Activated CD8-positive, alpha-beta T cell treated with anti-CD3 and anti-CD28 coated beads for 36 hours (primary cell): ENCODE measurements at places on chromosomes 3 and 15. TPM values are rescaled to one million over a fixed set of nuclear protein-coding genes. Genes with fewer than 3 reads are reported as not detected.

GRCh38 chr3:36876181-36876936 is 68.5 kb downstream of the TRANK1 start:
- no peaks in the 10 kb centered on the region for H3K27me3 ChIP-seq
- DNase-seq = peak; percentile 20
- H3K4me3 ChIP-seq = peak overlapping the region; percentile 62
- no peaks in the 10 kb centered on the region for H3K36me3 ChIP-seq

DNA sequence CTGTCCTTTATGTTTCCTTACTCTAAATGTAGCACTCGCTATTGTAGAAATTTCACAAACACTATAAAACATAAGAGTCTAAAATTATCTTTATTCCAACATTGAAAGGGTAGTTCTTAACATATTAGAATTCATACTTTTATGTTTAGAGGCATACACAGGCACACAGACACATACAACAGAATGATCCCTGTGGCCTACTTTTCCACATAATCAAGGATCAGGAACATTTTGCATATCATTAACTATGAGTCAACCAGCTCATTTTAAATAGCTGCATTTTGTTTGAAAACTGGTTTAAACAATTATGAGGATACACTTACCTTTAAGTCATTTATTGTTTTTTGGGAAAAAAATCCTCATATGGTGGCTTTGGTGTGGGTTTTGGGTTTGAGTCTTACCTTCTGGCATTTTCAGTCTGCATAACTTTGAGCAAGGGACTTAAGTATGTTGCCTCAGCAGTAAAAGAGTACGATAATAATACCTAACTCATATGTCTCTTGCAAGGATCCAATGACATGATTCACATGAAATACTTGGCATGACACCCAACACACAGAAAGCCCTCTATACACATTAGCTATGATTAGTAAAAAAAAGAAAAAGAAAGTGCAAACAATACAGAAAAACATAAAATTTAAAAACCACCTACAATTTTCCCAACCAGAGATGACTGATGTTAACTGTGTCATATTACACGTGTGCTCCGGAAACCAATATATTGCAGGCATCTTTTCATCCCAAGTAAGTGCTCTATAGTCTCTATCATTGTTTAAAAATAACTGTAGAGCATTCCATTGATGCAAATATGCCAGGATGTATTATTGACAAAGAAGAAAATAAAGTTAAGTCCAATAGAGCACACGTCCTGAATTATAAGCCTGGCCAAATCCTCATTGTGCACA is 213.1 kb upstream of the ADAMTS9 start:
- H3K27ac ChIP-seq = no peak overlapping the region
- no peak overlapping the region for H3K4me3 ChIP-seq
- no peaks in the 10 kb centered on the region for H3K27me3 ChIP-seq
- no peaks in the 10 kb centered on the region for H3K4me1 ChIP-seq

- DNase-seq = no peak
- no peaks in the 10 kb centered on the region for H3K36me3 ChIP-seq
- H3K4me1 ChIP-seq = peaks cover 17% of the 10 kb centered on the region
- H3K27ac ChIP-seq = no peak overlapping the region
- H3K4me3 ChIP-seq = peak overlapping the region; percentile 23
- H3K27me3 ChIP-seq = peaks cover 51% of the 10 kb centered on the region
These were observed 17.0 kb downstream of the RGMA start for GRCh38 chr15:93072011-93072410.

- no peaks in the 10 kb centered on the region for H3K4me1 ChIP-seq
- no peak overlapping the region for H3K27ac ChIP-seq
- DNase-seq = no peak
- H3K36me3 ChIP-seq = no peaks in the 10 kb centered on the region
- H3K4me3 ChIP-seq = no peak overlapping the region
These were observed 56.9 kb upstream of the CD96 start for GRCh38 chr3:111485086-111485485.

DNA sequence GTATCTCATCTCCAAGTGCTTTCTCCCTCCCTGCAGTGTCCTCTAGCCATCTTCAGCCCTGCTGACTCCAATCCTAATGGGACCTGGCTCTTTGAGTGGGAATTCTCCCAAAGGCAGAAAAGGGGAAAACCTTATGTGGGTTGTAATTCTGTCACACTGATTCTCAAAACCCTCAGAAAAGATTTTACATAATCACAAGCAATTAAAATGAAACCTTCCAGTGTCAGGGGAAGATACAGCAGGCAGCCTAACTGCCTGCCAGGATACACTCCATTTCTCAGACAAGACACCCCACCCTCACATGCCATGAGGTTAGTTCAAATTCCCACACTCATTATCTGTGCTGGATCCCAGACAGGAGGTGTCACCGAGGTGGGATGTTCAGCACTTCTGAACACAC is 121.4 kb downstream of the RFTN1 start:
- no peak overlapping the region for H3K27ac ChIP-seq
- H3K27me3 ChIP-seq = no peaks in the 10 kb centered on the region

DNA sequence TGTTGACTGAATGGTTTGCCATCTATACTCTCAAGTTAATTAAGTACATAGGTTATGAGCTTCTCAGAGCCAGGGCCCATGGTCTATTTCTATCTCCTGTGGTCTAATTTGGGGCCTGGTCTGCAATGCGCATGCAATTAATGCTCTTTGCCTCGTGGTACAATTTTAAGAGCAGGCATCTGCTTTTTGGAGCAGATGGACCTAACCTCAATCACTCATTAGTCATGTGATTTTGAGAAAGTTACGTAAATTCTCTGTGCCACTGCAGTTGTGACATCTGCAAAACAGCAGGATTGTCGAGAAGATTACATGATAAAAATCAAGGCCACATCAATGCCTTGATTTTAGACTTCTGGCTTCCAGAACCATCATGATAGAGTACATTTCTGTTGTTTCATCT is 543.7 kb upstream of the ADAMTS9 start:
- H3K27me3 ChIP-seq = no peaks in the 10 kb centered on the region
- H3K27ac ChIP-seq = no peak overlapping the region
- no peak overlapping the region for H3K4me3 ChIP-seq
- no peaks in the 10 kb centered on the region for H3K4me1 ChIP-seq
- DNase-seq = no peak

DNA sequence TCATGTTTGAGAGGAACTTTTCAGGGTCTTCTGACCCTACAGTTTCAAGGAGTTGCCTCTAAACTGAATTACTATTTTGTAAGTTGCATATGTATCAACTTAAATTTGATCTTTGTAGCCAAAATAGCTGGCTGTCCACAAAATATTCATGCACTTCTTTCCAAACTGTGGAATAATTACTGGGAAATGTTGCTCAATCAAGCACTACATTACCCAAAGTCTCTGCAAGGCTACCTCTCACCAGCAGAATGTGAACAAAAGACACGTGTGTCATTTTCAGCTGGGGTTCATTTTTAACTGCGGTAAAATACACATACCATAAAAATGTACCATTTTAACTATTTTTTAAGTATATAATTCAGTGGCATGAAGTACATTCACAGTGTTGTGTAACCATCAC is 320.4 kb downstream of the CTNNB1 start:
- no peaks in the 10 kb centered on the region for H3K36me3 ChIP-seq
- H3K27ac ChIP-seq = no peak overlapping the region
- H3K4me3 ChIP-seq = no peak overlapping the region
- no peaks in the 10 kb centered on the region for H3K27me3 ChIP-seq

DNA sequence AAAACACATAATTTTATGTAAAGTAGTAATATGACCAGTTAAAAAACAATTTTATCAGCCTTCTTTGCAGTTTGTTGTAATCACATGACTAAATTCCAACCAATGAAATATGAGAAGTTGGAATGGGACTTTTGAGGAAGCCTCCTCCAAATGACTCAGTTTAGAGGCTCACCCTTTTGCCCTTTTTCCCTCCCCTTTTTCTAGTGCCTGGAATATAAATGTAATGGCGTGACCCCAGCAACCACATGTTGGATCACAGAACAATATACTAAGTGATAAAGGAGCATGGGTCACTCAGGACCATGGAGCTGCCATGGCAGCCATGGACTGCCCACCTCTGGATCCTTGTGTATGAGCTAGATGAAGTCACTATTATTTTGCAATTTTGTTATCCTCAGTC is 48.8 kb upstream of the HEG1 start:
- peaks cover 3% of the 10 kb centered on the region for H3K36me3 ChIP-seq
- no peak overlapping the region for H3K4me3 ChIP-seq
- peaks cover 12% of the 10 kb centered on the region for H3K27me3 ChIP-seq
- H3K4me1 ChIP-seq = peaks cover 17% of the 10 kb centered on the region
- no peak for DNase-seq
- H3K27ac ChIP-seq = no peak overlapping the region

- no peak for DNase-seq
- peaks cover 8% of the 10 kb centered on the region for H3K27me3 ChIP-seq
- peaks cover 3% of the 10 kb centered on the region for H3K4me1 ChIP-seq
These were observed 112.1 kb upstream of the MB21D2 start for GRCh38 chr3:193029800-193030199.

- no peak overlapping the region for H3K4me3 ChIP-seq
- H3K27me3 ChIP-seq = no peaks in the 10 kb centered on the region
- H3K36me3 ChIP-seq = peaks cover 21% of the 10 kb centered on the region
These were observed 41.5 kb downstream of the GPD1L start for GRCh38 chr3:32147933-32148332.

DNA sequence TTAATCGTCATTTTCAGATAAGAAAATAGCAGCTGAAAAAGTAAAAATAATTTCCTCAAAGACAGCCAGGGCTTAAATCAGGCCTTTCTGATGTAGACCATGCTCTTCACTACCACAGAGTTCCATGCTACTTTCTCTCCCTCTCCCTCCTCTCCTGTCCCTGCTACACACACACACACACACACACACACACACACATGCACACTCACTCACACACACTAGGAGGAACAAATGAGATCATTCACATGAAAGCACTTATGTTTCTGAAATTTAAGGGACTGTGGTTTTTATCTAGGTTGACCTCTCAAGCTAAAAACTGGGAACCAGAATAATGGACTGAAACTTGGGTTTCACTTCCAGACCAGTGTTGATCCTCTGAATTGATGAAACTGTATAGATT is 4.1 kb upstream of the PSMA4 start:
- no peak overlapping the region for H3K27ac ChIP-seq
- H3K27me3 ChIP-seq = no peaks in the 10 kb centered on the region
- H3K36me3 ChIP-seq = peaks cover 8% of the 10 kb centered on the region
- H3K4me1 ChIP-seq = peaks cover 2% of the 10 kb centered on the region

- peaks cover 56% of the 10 kb centered on the region for H3K4me1 ChIP-seq
- no peaks in the 10 kb centered on the region for H3K27me3 ChIP-seq
- peaks cover 34% of the 10 kb centered on the region for H3K36me3 ChIP-seq
- peak overlapping the region; percentile 16 for H3K4me3 ChIP-seq
- peak; percentile 60 for DNase-seq
These were observed 18.5 kb downstream of the DENND4A start for GRCh38 chr15:65773386-65774111.

DNA sequence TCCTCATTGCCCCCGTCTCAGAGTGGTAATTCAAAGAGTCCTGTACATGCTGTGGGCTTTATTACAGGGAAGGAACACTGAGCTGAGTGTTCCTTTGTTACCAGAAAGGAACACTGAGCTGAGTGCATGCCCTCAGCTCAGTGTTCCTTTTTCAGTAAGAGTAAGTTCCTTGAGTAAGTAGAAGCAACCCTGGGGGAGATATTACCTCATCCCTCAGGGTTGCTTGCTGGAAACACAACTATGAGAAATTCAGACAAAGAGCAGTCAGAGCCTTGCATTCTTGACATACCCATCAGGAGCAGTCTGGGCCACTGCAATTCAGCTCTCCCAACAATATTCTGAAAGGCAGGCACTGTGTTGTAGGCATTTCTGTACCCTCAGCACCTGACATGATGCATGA is 17.0 kb downstream of the CHRM5 start:
- no peak overlapping the region for H3K4me3 ChIP-seq
- H3K4me1 ChIP-seq = no peaks in the 10 kb centered on the region
- H3K36me3 ChIP-seq = no peaks in the 10 kb centered on the region
- no peaks in the 10 kb centered on the region for H3K27me3 ChIP-seq

DNA sequence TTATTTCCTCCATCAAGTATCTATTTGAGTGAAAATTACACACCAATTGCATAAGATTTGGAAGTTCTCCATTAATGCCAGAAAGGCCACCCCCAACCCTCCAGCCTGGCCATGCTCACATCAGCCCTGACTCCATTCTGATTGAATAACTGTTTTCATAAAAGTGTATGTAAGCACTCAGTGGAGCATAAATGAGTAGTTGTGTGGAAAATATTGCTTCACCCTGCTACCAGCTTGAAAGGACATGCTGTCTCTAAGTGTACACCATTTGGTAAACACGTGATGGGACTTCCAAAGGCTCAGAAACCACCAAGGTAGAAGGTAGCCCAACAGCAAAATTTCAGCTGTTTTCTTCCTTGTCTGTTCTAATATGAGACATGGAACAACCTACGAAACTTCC is 393.8 kb downstream of the ZNF385D start:
- H3K4me3 ChIP-seq = no peak overlapping the region
- H3K27ac ChIP-seq = no peak overlapping the region
- H3K36me3 ChIP-seq = no peaks in the 10 kb centered on the region
- DNase-seq = no peak
- H3K4me1 ChIP-seq = no peaks in the 10 kb centered on the region

DNA sequence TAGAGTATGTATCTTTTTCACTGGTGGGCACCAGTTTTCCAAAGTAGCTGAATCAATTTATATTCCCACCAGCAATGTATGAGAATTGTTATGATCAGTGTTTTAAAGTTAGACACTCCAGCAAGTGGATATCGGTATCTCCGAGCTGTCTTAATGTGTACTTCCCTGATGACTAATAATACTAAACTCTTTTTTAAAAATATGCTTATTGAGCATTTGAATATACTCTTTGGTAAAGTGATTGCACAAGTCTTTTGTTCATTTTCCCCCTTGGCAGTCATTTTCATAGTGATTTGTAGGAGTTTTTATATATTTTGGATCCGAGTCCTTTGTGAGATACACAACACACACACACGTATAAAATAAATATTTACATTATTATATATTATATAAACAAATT is 12.5 kb upstream of the FEM1B start:
- peaks cover 12% of the 10 kb centered on the region for H3K27me3 ChIP-seq
- H3K4me3 ChIP-seq = no peak overlapping the region
- no peaks in the 10 kb centered on the region for H3K36me3 ChIP-seq

- H3K36me3 ChIP-seq = no peaks in the 10 kb centered on the region
- no peak for DNase-seq
- H3K27ac ChIP-seq = no peak overlapping the region
- H3K27me3 ChIP-seq = peaks cover 4% of the 10 kb centered on the region
- H3K4me1 ChIP-seq = no peaks in the 10 kb centered on the region
- no peak overlapping the region for H3K4me3 ChIP-seq
These were observed 53.9 kb upstream of the RYR3 start for GRCh38 chr15:33256874-33257273.

- H3K27me3 ChIP-seq = no peaks in the 10 kb centered on the region
- H3K36me3 ChIP-seq = peaks cover 7% of the 10 kb centered on the region
- H3K4me3 ChIP-seq = no peak overlapping the region
- DNase-seq = no peak
- no peak overlapping the region for H3K27ac ChIP-seq
These were observed 9.2 kb upstream of the MST1R start for GRCh38 chr3:49912881-49913281.

GRCh38 chr3:197458179-197458707 is 97.5 kb downstream of the BDH1 start:
- H3K4me1 ChIP-seq = peaks cover 17% of the 10 kb centered on the region
- peak overlapping the region; percentile 19 for H3K4me3 ChIP-seq
- peak; percentile 61 for DNase-seq
- peaks cover 6% of the 10 kb centered on the region for H3K27me3 ChIP-seq
- H3K36me3 ChIP-seq = no peaks in the 10 kb centered on the region
- H3K27ac ChIP-seq = no peak overlapping the region

The PIGZ gene
- 0.27 TPM for total RNA-seq

The GAP43 gene
- total RNA-seq = not detected

The PGBD4 gene
- total RNA-seq = 2.6 TPM

The SOX14 gene
- not detected for total RNA-seq

The GOLGA6L6 gene
- total RNA-seq = not detected

The SEMA3F gene
- total RNA-seq = 0.43 TPM

The MST1R gene
- total RNA-seq = 1.1 TPM
